Activated CD4-positive, alpha-beta T cell treated with anti-CD3 and anti-CD28 coated beads, Interleukin-2, amount 10 ng/mL, durations not matched to agents 7 days and 5 days (primary cell): ENCODE measurements at places on chromosomes 7 and 10. TPM values are rescaled to one million over a fixed set of nuclear protein-coding genes. Genes with fewer than 3 reads are reported as not detected.

DNA sequence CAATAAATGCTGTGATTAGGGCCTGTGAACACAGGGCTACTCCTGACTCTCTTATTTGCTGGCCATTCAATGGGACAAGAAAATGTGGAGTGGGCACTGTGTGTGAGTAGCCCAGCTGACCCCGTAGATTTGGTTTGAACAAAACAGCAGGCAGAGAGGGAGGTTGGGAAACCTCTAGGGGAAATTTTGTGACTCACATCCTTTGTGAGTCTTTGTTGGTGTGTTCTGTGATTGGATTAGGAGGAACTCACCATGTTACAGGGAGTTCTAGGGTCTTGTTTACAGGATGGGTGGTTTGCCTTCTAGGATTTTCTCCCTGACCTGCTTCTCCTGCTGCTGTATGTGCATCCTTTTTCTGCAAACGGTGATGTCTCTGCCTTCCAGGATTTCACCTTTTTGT lies 128.3 kb upstream of the MKI67 start:
- no peak for DNase-seq

GRCh38 chr10:48946891-48947500 lies 7.4 kb upstream of the LRRC18 start:
- no peak for DNase-seq

GRCh38 chr7:35508623-35509400 lies 186.1 kb downstream of the HERPUD2 start:
- DNase-seq = no peak

DNA sequence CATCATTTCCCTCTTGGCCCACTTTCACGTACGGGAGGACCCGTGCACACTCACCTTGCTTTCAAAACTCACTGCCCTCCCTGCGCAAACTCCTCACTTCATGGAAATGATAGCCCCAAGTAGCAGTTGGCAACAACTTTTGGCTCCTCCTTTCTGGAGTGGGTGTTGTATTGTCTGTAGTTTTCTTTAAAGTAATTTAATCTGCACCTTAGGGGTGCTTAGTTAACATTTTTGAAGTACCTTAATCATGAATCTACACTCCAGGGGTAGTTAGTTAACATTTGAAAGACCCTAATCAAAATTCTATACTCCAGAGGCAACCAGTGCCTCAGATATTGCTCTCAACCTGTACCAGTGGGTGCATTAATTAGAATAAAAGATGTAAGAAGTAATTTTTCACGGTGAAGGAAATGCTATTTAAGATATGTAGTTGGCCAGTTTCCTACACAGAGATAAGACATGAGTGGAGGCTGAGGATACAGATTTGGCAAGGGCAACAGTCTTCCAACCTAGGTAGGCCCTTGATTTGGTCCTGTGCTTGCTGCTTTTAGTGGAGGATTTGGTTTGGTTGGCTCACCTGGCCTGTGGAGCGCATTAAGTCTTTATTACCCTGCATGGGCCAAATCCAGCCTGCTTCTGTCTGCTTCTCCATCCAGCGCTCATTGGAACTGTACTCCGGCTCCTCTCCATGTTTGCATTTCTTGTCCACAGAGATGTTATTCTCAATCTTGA lies 93.0 kb downstream of the EXOC4 start:
- DNase-seq = no peak

- DNase-seq = no peak
These were observed 509.7 kb upstream of the PODXL start for GRCh38 chr7:132065989-132066603.

FAM171A1 gene
- 11.1 TPM for total RNA-seq

FAM241B gene
- total RNA-seq = 4.2 TPM

DNA sequence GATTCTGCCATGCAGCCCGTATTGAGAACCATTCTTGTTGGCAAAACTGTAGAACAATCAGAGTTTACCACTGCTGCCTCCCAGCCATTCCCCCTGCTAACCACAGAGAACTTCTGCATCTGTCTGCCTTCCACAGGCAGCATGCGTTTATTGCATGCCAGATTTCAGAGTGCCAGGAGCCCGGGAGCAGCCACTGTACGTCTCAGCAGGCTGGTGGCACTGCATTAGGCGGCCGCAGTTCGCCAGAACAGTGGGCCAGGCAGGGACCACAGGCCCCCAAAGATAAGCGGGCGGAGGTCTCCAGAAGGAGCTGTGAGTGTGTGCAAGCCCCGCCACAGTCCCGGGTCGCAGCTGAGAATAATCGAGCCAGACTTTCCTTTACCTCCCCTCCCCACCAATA lies 31.8 kb downstream of the ZNF467 start:
- DNase-seq = no peak

NUDT13 gene
- 1.5 TPM for total RNA-seq

DNA sequence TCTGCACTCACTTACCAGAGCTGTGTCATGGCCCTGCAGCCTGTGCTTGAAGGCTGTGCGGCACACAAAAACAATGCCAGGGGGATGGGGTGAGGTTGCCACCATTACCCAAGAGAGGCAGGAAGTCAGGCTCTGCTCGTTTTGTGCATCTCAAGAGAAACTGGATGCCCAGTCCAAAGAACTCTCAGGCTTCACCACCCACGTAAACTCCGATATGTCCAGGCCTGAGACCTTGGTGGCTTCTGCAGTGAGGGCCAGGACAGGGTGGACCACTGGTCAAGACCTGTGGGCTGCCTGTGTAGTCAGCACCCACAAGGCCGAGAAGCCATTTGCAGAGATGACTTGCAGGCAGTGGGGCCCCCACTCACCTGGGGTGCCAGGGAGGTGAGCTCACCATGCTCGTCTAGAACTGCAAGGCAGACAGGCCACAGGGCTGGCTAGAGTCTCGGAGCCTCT lies 54.7 kb upstream of the EBF3 start:
- DNase-seq = no peak

DNA sequence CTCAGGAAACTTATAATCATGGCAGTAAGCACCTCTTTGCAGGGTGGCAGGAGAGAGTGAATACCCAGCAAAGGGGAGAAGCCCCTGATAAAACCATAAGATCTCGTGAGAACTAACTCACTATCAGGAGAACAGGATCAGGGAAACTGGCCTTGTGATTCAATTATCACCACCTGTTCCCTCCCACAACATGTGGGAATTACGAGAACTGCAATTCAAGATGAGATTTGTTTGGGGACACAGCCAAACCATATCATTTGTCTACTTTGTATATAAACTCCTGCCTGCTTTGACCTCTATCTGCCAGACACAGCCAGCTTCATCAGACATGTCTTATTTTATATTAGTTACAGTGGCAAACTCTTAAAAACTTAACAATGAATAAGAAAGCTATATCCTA lies 50.4 kb downstream of the ARMC3 start:
- DNase-seq = no peak

GRCh38 chr10:27679369-27679912 lies 66.2 kb downstream of the MKX start:
- DNase-seq = no peak

DNA sequence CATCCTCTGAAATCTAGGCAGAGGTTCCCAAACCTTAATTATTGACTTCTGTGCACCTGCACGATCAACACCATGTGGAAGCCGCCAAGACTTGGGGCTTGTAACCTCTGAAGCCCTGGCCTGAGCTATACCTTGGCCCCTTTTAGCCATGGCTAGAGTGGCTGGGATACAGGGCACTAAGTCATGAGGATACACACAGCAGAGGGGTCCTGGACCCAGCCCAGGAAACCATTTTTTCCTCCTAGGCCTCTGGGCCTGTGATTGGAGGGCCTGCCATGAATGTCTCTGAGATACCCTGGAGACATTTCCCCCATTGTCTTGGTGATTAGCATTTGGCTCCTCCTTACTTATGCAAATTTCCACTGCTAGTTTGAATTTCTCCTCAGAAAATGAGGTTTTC lies 743.7 kb downstream of the PCDH15 start:
- no peak for DNase-seq

DNA sequence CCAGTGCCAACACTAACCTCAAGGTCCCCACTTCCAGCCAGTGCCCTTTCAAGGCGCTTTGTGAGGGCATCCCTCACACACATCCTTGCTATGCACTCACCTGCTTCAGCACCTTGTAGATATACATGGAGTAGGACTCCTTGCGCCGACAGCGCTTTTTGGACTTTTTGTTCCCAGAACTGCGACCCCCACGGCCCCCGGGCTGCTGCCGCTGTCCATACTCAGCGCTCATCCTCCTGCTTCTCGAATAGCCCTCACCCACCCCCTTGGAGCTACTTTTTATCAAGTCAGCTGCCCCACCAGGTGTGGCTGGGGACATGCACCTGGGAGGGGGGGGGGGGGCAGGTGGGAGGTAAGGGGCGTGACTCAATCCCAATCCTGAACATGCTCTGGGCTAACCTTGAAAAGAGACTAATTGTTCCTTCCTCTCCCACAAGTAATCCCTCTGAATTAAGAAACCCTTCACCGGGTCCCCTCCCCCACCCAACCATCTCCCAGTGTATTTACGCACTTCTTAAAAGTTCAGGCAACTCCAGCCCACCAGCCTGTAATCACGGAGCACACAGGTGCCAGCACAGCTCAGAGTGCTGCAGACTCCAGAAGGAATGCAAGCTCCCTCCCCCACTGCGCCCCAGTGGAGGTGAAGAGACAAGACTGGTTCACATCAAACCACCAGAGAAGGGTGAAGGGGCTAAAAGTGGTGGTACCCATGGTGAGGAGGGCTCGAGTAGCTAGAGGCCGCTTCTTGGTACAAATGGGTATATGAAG lies at the start of gene H2BK1:
Gene H2BK1 (minus strand): TSS at position 402 of the 768 bp plus-strand sequence. CDS start 170 bp downstream, at position 232.
- no peak for DNase-seq

SPACDR gene
- 3.0 TPM for total RNA-seq

GRCh38 chr10:25024528-25024927 lies 8.1 kb downstream of the THNSL1 start:
- DNase-seq = no peak

GRCh38 chr10:29081951-29082685 lies 206.8 kb upstream of the LYZL1 start:
- DNase-seq = no peak

- DNase-seq = no peak
These were observed 88.1 kb upstream of the KCND2 start for GRCh38 chr7:120184866-120185265.

DNA sequence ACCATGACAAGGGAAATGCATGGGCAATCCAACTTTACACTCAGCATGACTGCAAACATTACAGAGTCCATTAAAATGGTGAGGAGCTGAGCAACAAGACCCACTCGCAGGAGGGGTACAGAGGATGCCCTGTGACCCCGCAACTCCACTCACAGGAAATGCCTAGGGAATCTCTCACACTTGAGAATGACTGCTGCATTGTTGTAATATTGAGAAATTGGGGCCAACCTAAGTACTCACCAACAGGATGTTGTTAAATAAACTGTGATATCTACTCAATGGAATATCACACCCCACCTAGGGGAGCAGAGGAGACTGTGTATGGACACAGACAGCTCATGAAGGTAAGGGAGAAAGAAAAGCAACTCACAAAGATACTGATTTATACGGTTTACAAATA lies 53.4 kb upstream of the CAMK2B start:
- no peak for DNase-seq

DNA sequence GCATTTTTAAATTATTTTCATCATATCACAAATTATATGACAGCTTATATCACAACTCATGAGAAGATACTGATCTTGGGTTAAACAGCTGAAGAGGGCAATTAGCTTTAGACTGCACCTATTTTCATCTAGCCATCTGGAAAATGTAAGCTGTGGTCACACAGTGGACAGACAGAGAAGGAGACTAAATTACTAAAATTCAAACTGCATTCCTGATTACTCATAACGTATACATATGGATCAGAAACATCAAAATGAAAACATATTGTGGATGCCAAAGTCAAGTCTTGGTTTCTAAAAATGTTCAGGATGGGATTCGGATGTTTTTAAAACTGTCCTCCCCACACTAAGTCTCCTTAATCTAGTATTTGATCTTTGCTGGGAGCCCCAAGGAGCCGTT lies 6.6 kb downstream of the BBIP1 start:
- DNase-seq = no peak

DNA sequence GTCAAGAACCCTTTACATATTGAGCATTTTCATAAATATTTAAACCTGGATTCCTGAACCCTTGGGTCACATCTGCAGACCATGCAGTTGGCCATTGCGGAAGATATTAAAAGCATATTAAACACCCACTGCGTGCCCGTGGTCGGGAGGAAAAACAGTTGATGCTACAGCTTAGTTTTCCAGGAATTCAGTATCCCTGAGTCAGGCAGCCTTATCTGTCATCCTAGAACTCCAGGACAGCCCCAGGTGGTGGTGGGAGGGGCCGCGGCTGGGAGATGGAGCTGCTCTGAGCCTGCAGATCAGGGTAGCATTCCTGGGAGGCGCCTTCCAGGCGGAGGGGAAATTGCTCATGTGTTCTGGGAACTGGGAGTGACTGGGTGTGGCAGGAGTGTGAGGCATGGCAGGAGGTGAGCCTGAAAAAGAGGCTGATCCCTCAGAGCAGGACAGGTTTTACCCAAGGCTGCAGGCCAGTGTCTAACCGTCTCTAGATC lies 222.9 kb upstream of the SH2B2 start:
- DNase-seq = no peak
